Right hindlimb (tissue), 1 donor: ENCODE measurements at places on chromosomes 16 and 17.

DNA sequence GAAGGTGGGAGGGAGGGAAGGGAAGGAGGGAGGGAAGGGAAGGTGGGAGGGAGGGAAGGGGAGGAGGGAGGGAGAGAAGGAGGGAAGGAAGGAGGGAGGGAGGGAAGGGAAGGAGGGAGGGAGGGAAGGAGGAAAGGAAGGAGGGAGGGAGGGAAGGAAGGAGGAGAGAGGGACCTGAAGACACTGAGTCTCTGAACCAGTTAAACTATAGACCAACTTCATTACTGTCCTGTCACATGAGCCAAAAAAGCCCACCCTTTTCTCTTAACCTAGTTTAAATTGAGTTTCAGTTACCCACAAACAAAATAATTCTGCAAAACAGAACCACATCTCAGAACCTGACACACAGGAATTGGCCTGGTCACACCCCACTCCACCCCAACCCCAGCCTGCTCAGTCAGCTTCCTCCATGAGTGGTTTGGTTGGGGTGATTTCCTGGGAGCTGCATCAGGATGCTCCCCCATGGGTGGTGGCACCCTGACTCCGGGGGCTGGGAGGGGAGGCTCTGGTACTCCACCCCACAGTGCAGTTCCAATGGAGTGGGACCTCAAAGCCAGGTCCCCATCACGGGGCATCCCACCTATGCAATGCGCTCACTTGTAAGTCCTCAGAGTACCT lies 4.7 kb upstream of the PRR29 start:
- DNase-seq, result no peak

GRCh38 chr17:72422204-72422504 lies 301.3 kb downstream of the SOX9 start:
- DNase-seq, result no peak

DNA sequence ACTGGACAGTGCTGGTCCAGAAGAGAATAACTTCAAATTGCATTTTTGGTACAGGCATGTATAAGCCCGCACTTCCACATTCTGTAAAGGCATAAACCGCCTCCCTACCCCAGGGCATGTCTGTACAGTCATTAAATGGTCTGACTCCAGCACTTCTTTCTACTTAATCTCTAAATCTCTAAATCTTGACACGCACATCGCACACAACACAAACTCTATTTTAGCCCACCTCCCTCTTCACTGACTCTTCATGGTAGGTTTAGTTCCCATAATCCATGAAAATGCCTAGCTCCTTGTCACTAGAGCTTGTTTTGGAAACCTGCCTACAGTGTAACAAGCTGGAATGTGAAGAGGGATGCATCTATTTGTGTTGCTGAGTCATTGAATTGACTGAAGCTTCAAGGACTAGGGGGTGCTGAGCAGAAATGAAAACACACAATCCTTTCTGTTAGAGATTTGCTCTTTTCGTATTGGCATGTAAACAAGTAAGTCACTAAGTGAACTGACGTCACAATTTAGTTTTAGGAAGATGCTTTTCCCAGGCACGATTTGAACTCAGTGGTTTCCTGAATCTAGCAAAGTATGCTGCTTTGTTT lies 1.6 kb upstream of the DUSP14 start:
- DNase-seq, result peak; percentile 33

DNA sequence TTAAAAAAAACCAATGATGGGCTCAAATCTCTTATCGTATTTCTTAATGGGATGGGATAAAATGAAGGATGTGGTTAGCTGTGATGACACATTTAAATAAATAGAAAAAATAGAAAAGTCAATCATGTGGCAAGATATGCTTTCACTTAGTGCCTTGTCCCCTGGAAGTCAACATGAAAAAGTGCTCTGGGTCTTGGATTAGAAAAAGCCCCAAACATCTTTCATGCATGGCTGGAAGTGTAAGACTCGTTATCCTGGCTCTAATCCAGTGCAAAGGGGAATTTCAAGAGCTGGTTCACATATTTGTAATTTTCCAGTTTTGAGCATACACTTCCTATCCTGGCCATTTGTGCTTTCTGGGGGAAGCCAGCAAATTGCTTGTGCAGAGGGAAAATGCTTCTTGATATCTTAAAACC lies 160.9 kb downstream of the MAP2K6 start:
- DNase-seq, result peak; percentile 19

GRCh38 chr17:11122908-11123307 lies 118.1 kb upstream of the SHISA6 start:
- peak; percentile 34 for DNase-seq

DNA sequence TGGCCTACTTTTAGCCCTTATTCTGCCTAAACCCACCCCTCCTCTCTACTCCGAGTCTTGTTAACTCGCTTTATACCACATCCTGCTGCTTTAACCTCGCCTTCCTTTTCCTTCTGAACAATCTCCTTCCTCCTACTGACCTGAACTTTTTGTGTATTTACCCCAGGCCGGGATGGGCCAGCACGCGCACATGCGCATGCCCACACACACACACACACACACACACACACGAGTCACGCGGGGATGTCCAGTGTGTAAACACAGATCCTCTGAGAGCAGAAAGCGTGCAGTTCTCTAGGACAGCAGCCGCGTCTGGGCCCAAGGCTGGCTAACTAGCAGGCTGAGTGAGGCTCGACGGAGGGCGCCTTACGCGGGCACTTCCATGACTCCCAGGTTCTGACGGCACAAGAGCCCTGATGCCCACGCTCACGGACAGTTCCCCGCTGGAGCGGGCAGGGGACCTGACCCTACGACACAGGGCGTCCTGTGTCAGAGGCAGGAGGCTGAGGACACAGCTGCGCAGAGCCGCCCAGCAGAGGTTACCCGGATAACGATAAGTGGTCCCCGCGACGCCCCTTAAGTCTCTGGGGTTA lies 610 bp downstream of the PIK3R5 start:
- DNase-seq, result no peak

GRCh38 chr17:55295411-55296170 lies 30.8 kb downstream of the HLF start:
- DNase-seq, result peak; percentile 68

- no peak for DNase-seq
These were observed 36.1 kb upstream of the NACA2 start for GRCh38 chr17:61627125-61627524.

DNA sequence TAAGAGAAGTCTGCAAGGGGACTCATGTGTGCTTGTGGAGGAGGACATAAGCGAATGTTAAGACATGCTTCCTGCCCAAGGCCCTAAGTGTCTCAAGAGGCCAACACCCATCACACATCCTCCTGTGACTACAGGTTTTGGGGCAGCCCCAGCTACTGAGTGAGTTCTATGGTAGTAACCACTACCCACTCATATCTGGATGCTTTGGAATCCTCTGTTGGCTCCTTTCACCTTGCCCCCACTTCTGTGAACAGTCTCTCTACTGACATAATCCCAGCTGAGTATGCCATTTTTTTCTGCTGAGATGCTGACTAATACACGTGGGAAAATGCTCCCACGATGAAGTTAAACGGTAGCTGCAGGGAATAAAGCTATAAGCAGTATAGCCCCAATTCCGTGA lies 153.5 kb downstream of the VPS53 start:
- no peak for DNase-seq

- DNase-seq, result peak; percentile 71
These were observed 665 bp upstream of the ALDH3A2 start for GRCh38 chr17:19647697-19648474.

DNA sequence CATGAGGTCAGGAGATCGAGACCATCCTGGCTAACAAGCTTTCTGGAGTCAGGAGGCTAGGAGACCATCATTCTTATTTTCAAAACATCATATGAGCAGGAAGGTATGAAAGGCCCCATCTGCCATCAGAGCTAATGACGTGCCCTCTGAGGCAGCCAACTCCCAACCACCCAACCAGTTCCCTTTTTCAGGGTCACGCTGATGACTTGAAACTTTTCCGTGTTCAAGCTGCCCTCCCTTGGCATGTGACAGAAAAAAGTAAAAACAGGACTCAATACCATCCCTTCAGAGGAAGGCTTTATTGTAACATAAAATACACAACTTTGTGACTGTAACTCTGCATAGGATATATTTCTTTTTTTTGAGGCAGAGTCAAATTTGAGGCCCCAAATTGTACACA lies 4.6 kb upstream of the GHDC start:
- DNase-seq, result no peak

GRCh38 chr17:17713839-17714238 lies 32.6 kb downstream of the RAI1 start:
- no peak for DNase-seq

GRCh38 chr16:4754865-4755264 lies 12.1 kb downstream of the ZNF500 start:
- no peak for DNase-seq

GRCh38 chr17:80384078-80384960 lies 30.6 kb upstream of the ENDOV start:
- no peak for DNase-seq

- DNase-seq, result peak; percentile 39
These were observed 7.8 kb upstream of the N4BP1 start for GRCh38 chr16:48617711-48618148.

DNA sequence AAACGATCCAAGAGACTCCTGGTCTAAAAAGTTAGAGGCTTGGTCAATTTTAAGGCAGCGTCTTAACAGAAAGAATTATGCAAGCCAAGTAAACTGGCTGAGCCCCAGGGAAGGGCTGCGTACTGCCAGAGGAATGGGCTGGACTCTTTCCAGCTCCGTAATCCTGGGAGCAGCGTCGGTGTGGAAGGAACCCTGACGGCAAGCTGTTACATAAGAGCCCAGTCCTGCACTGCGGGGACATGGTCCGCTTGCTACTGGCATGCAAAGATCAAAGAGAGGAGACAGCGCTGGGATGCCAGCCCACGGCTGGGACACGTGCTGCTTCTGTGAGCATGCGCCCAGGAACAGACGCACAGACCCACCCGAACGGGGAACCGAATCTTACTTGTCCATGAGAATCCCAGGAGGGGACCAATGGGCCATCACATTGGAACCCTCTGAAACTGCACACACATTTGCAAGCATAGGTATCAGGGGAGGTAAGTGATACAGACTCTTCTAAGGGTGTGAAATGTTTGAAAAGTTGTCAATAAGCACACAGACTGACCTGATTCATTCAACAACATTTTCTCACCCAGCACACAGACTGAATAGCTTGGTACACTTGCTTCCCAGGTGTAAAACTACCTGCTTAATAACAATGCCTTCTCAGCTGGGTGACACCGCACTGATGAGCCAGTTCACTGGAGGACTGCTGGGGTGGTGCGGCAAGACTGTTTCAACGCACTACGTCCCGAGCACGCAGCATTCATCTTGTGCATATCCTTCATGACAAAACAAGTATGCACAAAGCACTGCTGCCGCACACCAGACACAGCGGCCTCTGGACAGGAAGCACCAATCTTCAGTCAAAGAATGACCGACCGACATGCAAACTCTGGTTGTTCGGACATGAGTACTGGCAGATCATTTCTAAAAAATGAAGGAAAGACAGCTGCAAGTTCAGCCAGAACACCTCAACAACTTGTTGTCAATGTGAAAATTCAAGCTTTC lies 94.9 kb downstream of the ANKRD11 start:
- DNase-seq, result peak; percentile 90

- no peak for DNase-seq
These were observed 320.7 kb downstream of the SEC14L1 start for GRCh38 chr17:77461277-77462057.

GRCh38 chr17:17781591-17782496 lies 54.9 kb downstream of the SREBF1 start:
- peak; percentile 89 for DNase-seq

GRCh38 chr17:20313891-20314290 lies 153.4 kb downstream of the LGALS9B start:
- no peak for DNase-seq

GRCh38 chr16:87047221-87048037 lies 269.8 kb downstream of the C16orf95 start:
- no peak for DNase-seq

- peak; percentile 61 for DNase-seq
These were observed 25.4 kb downstream of the GJD3 start for GRCh38 chr17:40338941-40339649.

DNA sequence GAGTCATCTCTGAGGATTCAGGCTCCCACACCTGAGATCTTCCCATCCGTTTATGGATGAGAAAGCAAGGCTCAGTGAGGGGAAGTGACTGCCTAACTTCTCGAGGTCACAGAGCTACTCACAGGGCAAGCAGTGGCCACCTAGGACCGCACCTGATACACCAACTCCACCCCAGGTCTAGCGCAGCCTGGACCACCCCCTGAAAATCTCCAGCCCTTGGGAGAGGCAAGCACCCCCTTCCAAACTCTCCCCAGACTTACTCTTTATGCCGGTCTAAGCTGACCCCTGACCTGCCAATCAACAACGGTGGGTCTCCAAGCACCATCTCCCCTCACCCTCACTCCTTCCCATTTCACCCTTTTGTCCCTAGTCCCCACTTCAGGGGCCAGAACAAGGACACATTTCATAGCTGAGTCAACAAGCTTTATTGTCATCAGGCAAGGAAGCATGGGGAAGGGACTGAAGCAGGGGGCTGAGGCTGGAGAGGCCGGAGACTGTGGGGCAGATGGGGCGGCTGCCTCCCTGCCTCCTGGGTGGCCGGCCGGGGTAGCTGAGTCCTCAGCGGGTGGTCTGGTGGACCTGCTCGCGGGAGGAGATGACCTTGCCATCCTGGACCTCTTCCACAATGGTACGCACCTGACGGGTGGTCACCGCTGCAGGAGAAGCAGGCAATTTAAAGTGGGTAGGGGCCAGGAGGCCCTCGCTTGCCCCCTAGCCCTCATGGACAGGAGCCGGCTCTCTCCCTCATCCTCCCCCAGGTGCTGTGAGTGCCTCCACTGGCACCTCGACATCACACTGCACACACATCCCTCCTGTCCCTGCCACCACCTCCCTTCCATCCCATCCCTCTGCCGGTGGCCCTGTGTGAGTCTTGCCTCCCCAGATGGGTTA lies 5.1 kb downstream of the KRT17 start:
- DNase-seq, result no peak
